Kidney (tissue), 22 donors: ENCODE measurements at places on chromosomes 16 and 17. TPM values are rescaled to one million over a fixed set of nuclear protein-coding genes. Genes with fewer than 3 reads are reported as not detected.

MFAP4 gene
- 51.1 TPM for total RNA-seq

- DNase-seq, result no peak
These were observed 221.2 kb downstream of the NTN1 start for GRCh38 chr17:9242497-9242881.

DNA sequence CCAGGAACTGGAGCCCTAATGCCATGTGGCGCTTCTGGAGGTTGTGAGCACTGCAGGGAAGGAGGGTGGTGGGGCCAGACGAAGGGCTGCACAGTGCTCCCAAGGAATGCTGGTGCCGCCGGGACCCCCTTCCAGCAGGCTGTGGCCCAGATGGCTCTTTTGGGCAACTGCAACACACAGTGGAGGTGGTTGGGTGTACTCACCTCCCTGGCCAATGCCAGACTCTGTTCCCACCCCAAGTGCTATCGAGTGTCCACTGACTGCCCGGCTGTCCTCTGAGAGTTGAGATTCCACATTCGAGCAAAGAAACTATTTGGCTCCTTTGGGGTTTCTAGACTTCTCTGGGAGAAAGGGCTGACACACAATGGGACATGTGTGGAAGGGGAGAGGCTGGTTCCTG is 167.9 kb downstream of the RGS9 start:
- no peak for DNase-seq

DNA sequence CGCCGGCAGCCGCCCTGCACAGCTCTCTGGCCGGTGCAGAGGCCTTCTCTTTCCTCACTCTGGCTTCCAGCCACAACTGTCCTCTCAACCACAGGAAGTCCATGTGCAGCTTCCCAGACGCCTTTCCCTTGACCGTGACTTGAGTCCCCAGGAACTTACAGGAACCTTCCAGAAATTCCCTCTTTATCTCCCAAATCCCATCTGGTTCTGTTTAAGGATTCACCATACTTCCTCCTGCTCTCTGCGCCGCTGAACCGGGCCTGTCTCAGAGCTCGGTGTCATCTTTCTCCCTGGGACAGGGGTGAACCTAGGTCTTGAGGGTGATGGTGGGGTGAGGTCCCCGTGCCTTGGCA is 65.2 kb upstream of the ZNF469 start:
- DNase-seq, result no peak

GRCh38 chr16:10862438-10862837 is 14.6 kb upstream of the CIITA start:
- DNase-seq, result no peak

KRT28 gene
- total RNA-seq, result not detected

GRCh38 chr17:17119533-17119932 is 77.3 kb downstream of the MPRIP start:
- DNase-seq, result no peak

FGF11 gene
- total RNA-seq, result 1.4 TPM

- no peak for DNase-seq
These were observed 18.5 kb downstream of the ENPP7 start for GRCh38 chr17:79749156-79749815.
